ENCODE measurements at places on chromosomes 5 and 9. TPM values are rescaled to one million over a fixed set of nuclear protein-coding genes. Genes with fewer than 3 reads are reported as not detected.

LTC4S gene
- total RNA-seq: 10.4 TPM

GRCh38 chr9:72615931-72616330, 94.5 kb downstream of the TMC1 start:
- DNase-seq: no peak

GRCh38 chr5:68282001-68282400, 66.4 kb downstream of the PIK3R1 start:
- no peak for DNase-seq

DNA sequence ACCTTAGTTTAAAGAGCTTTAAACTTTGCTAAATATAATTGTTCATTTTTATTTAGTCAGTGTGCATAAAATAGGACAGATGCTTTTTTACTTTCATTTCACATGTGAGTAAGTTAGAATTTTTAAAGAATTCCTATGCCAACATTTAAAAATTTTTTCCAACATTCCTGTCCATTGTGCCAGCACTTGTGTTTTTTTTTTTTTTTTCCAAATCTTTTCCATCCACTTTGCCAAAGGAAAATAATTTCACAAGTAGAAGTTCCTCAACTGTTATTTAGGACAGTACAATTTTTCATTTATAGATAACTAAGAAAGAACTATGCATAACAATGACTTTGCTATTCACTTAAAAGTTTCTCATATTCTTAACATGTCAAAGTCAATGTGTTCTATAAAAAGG, 189.5 kb downstream of the ADAMTS6 start:
- DNase-seq: no peak
